OCI-LY7 (cell line): ENCODE measurements at places on chromosomes 13 and 19. TPM values are rescaled to one million over a fixed set of nuclear protein-coding genes. Genes with fewer than 3 reads are reported as not detected.

GRCh38 chr19:17536955-17537354, 18.5 kb upstream of the COLGALT1 start:
- DNase-seq: no peak

Gene ZNF177
- 2.8 and 4.3 TPM in 2 replicates for total RNA-seq

Gene MADCAM1
- 2.0 TPM in 2 replicates for total RNA-seq

- no peak for DNase-seq
Measured at GRCh38 chr13:107289540-107289939, 721.6 kb upstream of the ARGLU1 start.

- DNase-seq: peak; percentile 51
Measured at GRCh38 chr19:46350758-46351159, 3.9 kb downstream of the PPP5C start.

DNA sequence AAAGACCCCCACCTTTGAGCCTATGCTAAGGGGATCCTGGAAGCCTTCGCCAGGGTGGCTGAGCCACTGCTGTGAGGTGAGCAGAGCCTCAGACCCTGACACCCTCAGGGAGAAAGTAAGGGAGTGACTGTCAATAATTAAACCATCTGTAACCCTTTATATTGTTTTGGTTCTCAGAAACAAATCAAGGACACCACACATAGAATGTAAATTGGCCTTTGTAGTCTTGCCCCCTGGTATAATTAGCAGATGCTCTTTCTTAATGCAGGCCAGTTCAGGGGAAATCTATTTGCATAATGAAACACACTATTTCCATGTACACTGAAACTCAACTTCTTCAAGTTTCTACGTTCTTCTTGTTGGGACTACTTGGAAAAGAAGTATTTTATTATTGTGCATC, 127.7 kb upstream of the EDNRB start:
- DNase-seq: no peak

DNA sequence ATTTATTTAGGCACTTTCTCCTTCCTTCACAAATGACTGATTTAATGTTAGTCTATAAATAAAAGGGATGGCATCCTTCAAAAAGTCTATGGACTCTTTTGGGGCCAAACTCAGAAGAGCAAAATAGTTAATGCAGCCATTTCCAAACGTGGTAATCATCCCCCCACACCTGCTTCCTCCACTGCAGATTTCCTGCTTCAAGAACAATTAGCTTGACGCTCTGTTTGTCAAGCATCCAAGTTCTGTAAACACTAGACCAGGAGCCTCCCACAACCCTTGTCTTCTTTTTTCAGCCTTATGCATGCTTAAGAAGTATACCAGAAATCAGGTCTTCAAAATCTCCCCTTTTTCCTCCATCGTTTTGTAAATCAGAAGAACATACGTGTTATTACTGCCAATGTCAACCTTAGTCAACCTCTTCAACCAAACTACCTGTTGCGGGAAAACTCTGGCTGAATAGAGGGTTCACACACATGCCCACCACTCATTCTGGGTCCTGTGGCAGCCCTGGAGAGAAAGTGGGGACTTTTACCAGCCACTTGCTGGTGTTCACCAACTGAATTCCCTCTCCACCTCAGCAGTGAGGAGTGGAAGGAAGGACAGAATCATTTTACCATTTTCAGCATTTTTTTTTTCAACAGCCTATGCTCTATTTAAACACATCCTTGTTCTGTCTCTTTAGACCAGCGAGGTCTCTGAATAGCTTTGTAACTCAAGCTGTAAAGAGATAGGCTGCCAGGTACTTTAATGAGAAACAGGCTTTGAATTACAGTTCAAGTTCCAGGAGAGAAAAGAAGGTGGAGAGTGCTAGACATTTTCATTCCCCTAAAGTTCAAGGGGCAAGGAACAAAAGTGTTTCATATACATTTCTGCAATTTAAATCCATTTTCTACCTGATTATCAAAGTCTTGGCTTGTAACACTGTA, 39.1 kb downstream of the EFNB2 start:
- no peak for DNase-seq

- DNase-seq: no peak
Measured at GRCh38 chr13:61592489-61592888, 176.8 kb upstream of the PCDH20 start.

Gene NBEA
- total RNA-seq: 9.0 and 11.0 TPM in 2 replicates

GRCh38 chr13:80444240-80445015, 103.5 kb upstream of the SPRY2 start:
- no peak for DNase-seq

Gene TPTE2
- total RNA-seq: 0.27 and 0.30 TPM in 2 replicates

DNA sequence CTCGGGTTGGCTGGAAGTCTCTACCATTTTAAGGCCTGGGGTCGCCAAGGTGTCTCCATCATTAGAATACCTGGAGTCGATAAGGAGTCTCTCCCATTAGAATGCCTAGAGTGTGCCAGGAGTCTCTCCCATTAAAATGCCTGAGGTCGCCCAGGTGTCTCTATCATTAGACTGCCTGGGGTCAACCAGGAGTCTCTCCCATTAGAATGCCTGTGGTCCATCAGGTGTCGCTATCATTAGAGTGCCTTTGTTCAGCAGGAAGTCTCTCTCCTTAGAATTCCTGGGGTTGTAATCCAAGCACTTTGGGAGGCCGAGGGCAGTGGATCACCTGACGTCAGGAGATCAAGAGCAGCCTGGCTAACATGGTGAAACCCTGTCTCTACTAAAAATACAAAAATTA, 1533.0 kb downstream of the UQCRFS1 start:
- no peak for DNase-seq

- no peak for DNase-seq
Measured at GRCh38 chr13:45714170-45714569, 12.1 kb downstream of the CBY2 start.

Gene STAP2
- 0.57 and 1.2 TPM in 2 replicates for total RNA-seq

Gene CD177
- total RNA-seq: not detected in 2 replicates

- DNase-seq: no peak
Measured at GRCh38 chr13:83452292-83452950, 429.9 kb downstream of the SLITRK1 start.

DNA sequence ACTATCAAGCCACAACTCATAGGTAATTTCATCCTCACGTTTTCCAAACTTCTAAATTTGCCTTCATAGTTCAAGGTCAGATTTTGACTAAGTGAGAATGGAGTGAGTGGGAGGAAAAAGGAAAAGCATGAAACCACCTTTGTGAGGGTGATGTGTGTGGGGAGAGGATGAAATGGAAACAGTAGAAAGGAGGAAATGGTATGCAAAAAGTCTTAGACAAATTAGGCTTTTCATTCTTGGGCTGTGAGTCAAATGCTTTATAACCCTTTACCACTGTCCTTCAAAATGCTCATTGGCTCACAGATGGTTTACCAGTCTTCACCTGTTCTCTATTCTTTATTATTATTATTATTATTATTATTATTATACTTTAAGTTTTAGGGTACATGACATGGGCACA, 127.2 kb downstream of the RAP2A start:
- DNase-seq: no peak

GRCh38 chr13:65508338-65508737, 1721.8 kb downstream of the PCDH9 start:
- DNase-seq: no peak

DNA sequence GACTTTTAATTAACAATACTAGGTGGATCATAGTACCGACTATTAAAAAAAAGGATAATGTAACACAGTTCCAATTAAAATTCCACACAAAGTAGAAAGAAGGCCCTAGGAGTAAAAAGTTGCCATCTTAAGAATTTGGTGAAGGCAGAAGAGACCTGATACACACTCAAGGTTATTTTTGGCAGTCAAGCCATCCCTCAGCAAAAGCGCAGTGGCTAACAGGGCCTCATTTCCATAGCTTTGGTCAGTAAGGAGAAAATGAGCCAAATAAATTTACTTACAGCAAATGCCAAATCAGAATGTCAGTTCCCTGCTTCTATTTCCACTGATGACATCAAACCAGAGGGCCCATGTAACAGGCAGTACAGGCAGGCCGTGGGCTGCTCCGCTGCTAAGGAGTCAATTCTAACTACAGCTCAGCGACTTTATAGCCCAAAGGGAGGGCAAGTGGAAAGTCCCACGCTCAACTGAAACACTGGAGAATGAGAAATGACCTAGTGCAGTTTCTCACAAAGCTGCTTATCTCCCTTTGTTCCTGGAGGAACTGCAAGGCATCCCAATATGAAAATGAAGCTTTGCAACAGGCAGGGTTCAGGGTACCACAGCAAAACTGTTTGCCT, 6.3 kb downstream of the ARGLU1 start:
- DNase-seq: no peak

GRCh38 chr13:107291875-107292274, 723.9 kb upstream of the ARGLU1 start:
- no peak for DNase-seq

GRCh38 chr19:24166055-24166454, 79.1 kb downstream of the ZNF254 start:
- no peak for DNase-seq

Gene SERPINE3
- not detected in 2 replicates for total RNA-seq

DNA sequence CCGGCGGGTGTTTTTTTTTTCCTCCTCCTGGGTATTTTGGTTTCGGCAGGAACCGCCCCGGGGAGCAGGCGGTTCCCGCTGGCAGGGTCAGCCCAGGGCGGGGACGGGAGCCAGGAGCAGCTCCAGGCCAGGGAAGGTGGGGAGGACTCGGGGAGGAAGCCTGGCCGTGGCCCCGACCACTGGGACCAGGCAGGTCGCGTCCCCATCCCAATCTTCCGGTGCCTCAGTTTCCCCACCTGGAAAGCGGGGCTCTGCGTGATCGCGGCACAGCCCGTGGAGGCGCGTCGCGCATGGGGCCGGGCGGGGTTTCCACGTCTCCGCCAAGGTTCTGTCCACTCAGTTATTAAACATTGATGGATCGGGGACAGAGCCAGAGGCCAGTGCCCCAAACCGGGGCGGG, 34.8 kb downstream of the IL12RB1 start:
- DNase-seq: no peak

- DNase-seq: no peak
Measured at GRCh38 chr13:30805132-30805537, 69.8 kb downstream of the ALOX5AP start.

DNA sequence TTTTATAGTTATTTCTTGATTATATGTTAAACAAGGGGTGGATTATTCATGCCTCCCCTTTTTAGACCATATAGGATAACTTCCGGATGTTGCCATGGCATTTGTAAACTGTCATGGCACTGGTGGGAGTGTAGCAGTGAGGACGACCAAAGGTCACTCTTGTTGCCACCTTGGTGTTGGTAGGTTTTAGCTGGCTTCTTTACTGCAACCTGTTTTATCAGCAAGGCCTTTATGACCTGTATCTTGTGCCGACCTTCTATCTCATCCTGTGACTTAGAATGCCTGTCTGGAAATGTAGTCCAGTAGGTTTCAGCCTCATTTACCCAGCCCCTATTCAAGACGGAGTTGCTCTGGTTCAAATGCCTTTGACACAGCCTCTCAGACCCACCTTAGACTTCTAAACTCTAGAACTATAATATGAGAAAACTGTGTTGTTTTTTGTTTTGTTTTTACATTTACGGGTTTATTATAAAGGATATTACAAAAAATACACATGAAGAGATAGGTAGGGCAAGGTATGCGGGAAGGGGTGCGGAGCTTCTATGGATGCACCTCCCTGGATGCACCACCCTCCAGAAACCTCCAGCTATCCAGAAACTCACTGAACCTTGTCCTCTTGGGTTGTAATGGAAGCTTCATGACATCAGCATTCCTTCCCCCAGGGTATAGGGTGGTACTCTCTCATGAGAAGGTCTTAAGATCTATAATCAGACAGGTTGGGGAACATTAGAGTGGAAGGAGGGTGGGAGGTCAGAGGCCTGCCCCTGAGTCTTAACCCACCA, 15.8 kb upstream of the SPRYD7 start:
- no peak for DNase-seq

- DNase-seq: peak; percentile 47
Measured at GRCh38 chr19:14383661-14384555, 2.7 kb downstream of the ADGRE5 start.

DNA sequence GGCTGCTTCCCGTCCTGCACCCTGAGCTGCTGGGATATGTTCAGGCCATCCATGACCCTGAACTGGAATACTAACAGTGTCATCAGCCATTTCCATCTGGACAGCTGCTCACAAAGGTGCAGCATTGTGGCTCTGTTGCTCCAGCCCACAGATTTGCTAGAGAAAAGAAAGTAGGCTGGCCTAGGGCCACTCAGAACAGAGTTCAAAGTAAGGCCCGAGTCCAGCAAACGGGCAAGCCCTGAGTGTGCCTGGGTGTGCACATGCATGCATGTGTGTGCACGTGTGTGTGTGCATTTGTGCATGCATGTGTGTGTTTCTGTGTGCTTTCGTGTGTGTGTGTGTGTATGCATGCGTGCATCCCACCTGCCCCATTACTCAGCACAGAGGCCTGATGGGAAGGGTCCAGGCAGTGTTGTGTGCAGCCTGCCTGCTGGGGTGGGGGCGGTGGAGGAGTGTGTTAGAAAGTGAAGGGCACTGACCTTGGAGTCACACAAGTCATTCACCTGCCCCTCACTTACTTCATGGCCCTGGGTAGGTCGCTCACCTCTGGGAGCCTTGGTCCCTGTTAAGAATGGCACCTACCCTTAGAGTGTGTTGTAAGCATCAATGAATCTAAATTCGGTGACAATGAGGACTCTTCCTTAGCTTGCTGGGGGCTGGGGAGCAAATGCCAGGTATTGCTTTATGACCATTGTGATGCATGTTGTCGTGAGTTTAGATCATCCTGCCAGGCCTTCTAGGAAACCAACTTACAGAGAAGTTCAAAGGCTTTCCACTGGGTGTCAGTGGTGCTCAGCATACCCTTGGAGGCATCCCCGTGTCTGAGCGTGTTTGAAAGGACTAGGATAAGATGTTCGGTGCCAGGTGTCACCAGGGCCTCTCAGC, 53.2 kb downstream of the GPR12 start:
- DNase-seq: peak; percentile 65

DNA sequence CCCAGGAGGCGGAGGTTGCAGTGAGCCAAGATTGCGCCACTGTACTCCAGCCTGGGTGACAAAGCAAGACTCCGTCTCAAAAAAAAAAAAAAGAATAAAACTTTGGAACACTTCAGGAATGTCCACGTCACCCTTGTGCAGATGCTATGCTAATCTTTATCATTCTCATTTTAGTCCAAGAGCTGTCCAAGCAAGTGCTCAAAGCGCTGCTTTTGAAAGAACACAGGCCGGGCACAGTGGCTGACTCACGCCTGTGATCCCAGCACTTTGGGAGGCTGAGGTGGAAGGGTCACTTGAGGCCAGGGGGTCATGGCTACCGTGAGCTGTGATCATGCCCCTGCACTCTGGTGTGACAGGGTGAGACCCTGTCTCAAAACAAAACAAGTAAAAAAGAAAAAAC, 11.1 kb upstream of the UQCR11 start:
- no peak for DNase-seq

DNA sequence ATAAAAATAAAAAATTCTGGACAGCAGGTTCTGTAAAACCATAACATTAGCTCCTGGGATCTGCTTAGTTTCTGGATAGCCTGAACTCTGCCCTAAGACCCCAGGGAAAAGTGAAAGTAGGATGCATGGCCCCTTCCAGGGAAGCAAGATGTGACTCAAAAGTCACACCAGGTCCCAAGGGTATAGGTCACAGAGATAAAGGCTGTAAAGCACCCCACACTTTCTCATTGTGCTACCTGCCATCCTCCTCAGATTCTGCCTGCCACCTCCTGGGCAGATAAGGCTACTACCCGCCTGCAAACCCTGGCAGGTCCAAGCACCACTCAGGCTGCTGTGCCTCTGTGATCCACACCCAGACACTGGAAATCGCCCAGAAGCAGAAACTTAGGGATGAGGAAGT, 20.6 kb downstream of the FFAR2 start:
- DNase-seq: peak; percentile 76
